ENCODE measurements at places on chromosomes 7 and 10. TPM values are rescaled to one million over a fixed set of nuclear protein-coding genes. Genes with fewer than 3 reads are reported as not detected.
A peak's percentile ranks its signal among the peaks of the same experiment; 100 is the strongest.

DNA sequence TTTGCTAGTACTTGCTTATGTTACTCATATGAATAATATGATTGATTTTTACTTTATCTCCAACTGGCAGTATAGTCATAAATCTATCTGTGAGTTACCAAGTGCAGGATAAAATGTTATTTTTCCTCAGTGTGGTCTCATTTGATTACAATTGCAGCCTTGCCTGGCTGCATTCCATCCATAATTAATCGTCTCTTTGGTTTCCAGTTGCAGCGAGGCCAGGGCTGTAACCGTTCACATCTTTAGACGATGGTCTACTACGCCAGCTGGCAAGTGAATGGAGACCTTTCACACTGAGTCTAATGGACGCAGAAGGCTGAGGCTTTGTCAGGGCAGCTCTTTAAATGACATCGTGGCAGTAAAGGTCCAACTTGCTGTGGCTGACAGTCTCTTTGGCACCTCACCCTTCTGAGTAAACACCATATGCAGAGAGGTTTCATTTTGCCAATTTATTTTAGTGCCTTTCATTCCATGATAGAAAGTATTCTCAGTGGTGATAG lies 84.0 kb downstream of the ARL4A start:
- no peak overlapping the region for H3K27ac ChIP-seq
- H3K4me3 ChIP-seq: peak overlapping the region; percentile 12
- DNase-seq: no peak
- no peaks in the 10 kb centered on the region for H3K4me1 ChIP-seq
- H3K36me3 ChIP-seq: no peaks in the 10 kb centered on the region

- no peaks in the 10 kb centered on the region for H3K27me3 ChIP-seq
- no peak for DNase-seq
- no peak overlapping the region for H3K4me3 ChIP-seq
- H3K27ac ChIP-seq: no peak overlapping the region
These were observed 33.9 kb upstream of the CTTNBP2 start for GRCh38 chr7:117907049-117907640.

UNCX gene
- total RNA-seq: not detected

KCND2 gene
- total RNA-seq: not detected

DNA sequence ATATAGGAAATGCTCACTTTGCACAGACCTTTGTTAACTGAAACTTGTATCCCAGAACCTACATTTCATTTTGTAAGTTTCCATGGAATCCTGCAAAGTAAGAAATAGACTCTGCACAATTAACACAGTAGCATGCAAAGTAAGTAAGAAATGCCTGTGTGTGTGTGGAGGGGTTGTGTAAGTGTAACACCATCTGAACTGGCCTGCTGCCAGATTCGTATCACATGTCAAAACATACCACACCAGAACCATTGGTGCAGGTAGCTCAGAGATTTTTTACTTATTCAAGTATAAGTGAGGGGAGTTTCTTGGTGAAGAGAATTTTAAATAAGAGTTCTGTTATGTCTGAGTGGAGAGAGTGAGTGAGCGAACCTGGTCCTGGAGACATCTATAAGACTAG lies 17.9 kb upstream of the DDX21 start:
- no peak for DNase-seq
- no peaks in the 10 kb centered on the region for H3K27me3 ChIP-seq
- H3K4me1 ChIP-seq: peaks cover 11% of the 10 kb centered on the region

DNA sequence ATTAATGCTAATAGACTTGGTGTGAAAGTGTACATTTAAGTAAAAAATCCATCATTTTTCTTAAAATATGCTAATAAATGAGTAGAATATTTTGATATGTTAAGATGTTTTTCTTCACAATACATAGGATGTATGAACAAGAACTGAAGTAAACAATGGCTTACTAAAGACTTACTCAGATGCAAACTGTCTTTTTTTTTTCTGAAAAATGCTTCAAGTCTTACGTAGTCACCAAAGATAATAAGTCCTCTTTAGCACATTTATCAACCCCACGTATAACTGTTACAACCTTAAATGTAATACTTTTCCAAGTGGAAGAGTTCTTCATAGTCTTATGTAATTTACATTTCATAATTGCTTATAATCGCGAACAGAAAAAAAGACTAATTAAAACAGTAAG lies 54.8 kb downstream of the MDFIC start:
- peaks cover 22% of the 10 kb centered on the region for H3K36me3 ChIP-seq
- H3K27me3 ChIP-seq: no peaks in the 10 kb centered on the region
- DNase-seq: no peak
- H3K4me3 ChIP-seq: no peak overlapping the region
- H3K4me1 ChIP-seq: peaks cover 69% of the 10 kb centered on the region

SDK1 gene
- 2.0 TPM for total RNA-seq

OGDHL gene
- 0.12 TPM for total RNA-seq

HOXA10 gene
- total RNA-seq: not detected

GRCh38 chr7:41391818-41392217 lies 311.1 kb downstream of the INHBA start:
- DNase-seq: no peak
- no peaks in the 10 kb centered on the region for H3K27me3 ChIP-seq
- no peaks in the 10 kb centered on the region for H3K36me3 ChIP-seq
- H3K4me3 ChIP-seq: no peak overlapping the region

CAMK2B gene
- total RNA-seq: 0.38 TPM

- DNase-seq: no peak
- H3K4me3 ChIP-seq: no peak overlapping the region
- peaks cover 67% of the 10 kb centered on the region for H3K4me1 ChIP-seq
- H3K27ac ChIP-seq: peak overlapping the region; percentile 85
These were observed 3.5 kb upstream of the GSTK1 start for GRCh38 chr7:143259765-143260164.

UCN3 gene
- total RNA-seq: not detected

DNA sequence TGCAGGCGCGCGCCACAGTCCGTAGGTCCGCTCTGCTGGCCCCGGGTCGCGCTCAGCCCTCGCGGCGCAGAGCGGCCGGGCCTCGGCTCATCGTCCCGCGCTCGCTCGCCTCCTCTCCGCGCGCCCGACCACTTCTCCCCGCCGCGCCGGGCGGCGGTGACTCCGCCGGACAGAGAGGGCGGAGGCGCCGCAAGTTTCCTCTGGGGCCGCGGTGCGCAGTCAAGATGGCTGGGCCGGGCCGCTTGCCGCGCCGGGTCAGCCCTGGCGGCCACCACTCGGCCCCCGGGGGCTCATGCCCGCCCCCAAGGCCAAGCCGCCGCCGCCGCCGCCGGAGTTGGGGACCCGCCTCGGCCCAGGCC lies 441 bp downstream of the FZD8 start:
- no peak for DNase-seq
- peaks cover 47% of the 10 kb centered on the region for H3K27me3 ChIP-seq
- H3K4me1 ChIP-seq: peaks cover 19% of the 10 kb centered on the region

SPDYE2B gene
- not detected for total RNA-seq

DNA sequence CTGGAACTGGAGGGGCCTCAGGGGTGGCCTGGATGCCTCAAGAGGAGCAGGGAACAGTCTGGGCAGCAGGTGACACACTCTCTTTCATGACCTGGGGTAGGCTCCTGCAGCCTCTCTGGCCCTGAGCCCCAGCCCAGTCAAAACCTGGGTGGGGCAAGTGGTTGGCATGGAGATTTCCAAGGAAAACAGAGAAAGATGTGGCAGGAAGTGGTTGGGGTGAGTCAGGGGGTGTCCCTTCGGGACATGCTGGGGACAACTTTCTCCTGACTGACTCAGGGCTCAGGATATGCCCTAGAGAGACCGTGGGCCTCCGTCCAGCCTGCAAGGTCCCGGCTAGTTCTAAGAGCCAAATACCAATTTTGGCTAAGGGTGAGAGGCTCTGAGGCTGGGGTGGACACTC lies 2.9 kb downstream of the AQP1 start:
- H3K36me3 ChIP-seq: no peaks in the 10 kb centered on the region
- no peaks in the 10 kb centered on the region for H3K27me3 ChIP-seq
- no peak overlapping the region for H3K27ac ChIP-seq
- no peak overlapping the region for H3K4me3 ChIP-seq
- DNase-seq: peak; percentile 26

GPR37 gene
- total RNA-seq: not detected

ANXA8L1 gene
- not detected for total RNA-seq

DNA sequence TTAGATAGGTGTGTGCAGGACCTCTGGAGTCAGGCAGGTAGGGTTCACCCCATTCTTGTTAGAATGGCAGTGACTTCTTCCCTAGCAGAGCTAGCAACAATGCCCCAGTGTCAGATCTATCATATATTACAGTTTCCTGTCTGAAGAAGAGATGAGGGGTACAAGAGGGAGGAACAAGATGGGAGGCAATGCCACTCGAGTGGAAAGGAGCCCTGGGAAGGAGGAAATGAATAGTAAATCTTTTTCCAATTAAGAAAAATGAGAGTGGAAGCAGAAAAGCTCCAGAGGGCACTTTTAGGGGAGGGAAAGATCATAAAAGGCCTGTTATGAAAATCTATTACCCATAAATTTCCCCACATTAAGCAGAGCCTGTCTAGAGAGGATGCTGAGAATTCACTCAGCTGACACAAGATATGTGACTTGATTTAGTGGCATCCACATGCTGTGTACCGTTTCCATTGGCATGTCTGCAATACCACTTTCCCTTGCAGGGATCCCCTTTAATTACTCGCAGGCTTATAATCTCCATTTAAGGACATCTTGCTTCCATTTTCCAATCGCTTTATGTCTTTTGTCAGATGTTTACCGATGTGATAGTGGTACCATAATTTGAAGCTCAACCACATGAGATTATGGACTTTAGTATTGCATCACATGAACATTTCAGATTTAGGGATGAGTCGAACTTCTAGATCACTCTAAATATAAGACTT lies 70.0 kb upstream of the AGBL3 start:
- H3K4me3 ChIP-seq: no peak overlapping the region
- no peaks in the 10 kb centered on the region for H3K36me3 ChIP-seq
- no peak overlapping the region for H3K27ac ChIP-seq
- no peak for DNase-seq
- H3K27me3 ChIP-seq: no peaks in the 10 kb centered on the region

DNA sequence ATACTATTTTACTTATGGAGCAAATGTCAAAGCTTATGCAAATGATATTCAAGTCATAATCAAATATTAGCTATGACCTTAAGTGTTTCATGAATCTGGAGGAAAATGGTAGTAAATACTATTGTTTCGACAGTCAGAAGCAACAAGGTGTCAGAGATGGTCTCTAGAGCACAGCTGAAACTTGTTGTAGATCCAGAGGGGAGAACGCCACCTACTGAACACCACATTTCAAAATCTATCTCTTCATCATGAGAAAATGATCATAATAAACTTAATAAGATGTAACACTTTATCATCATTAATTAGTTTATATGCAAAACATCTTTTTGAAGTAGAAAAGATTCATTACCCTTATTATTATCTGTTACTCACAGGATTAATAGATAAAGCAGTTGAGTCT lies 418.7 kb downstream of the GATA3 start:
- no peaks in the 10 kb centered on the region for H3K36me3 ChIP-seq
- H3K4me1 ChIP-seq: peaks cover 2% of the 10 kb centered on the region
- H3K27ac ChIP-seq: no peak overlapping the region

GBX1 gene
- not detected for total RNA-seq

LHFPL3 gene
- not detected for total RNA-seq

All from activated naive CD4-positive, alpha-beta T cell treated with anti-CD3 and anti-CD28 coated beads for 36 hours (primary cell).